Vagina (tissue), 2 donors: ENCODE measurements at places on chromosomes 16 and 17.

DNA sequence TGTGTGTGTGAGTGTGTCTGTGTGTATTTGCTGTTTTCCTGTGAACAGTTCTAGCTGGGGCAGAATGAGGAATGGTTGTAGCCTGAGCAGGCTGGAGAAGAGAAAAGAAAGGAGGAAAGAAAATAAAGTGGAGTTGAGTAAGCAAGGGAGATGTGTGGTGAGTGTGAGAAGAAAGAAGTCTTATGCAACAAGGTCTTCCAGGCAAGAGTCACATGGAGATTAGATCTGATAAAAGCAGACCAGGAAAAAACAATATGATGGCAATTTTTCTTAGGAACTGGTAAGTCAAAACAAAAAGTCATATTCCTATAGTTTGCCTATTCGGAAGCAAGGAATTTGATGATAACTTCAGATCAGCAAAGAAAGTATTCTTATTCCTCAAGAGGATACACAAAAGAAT is 125.0 kb downstream of the HS3ST3A1 start:
- DNase-seq = no peak
- H3K4me3 ChIP-seq = no peak overlapping the region
- H3K27ac ChIP-seq = no peak overlapping the region
- no peaks in the 10 kb centered on the region for H3K36me3 ChIP-seq

GRCh38 chr17:60832151-60832585 is 154.5 kb downstream of the BCAS3 start:
- no peaks in the 10 kb centered on the region for H3K36me3 ChIP-seq
- no peaks in the 10 kb centered on the region for H3K27me3 ChIP-seq
- H3K27ac ChIP-seq = no peak overlapping the region
- DNase-seq = no peak
- no peak overlapping the region for H3K4me3 ChIP-seq

GRCh38 chr16:10940501-10941079 is 1.7 kb downstream of the DEXI start:
- peak overlapping the region; percentile 80 for H3K4me3 ChIP-seq
- H3K27me3 ChIP-seq = no peaks in the 10 kb centered on the region
- no peak for DNase-seq
- H3K36me3 ChIP-seq = no peaks in the 10 kb centered on the region
- peak overlapping the region; percentile 83 for H3K27ac ChIP-seq

- H3K4me3 ChIP-seq = no peak overlapping the region
- peaks cover 28% of the 10 kb centered on the region for H3K4me1 ChIP-seq
- DNase-seq = no peak
- H3K27me3 ChIP-seq = no peaks in the 10 kb centered on the region
These were observed 23.1 kb upstream of the DHRS13 start for GRCh38 chr17:28925912-28926365.

DNA sequence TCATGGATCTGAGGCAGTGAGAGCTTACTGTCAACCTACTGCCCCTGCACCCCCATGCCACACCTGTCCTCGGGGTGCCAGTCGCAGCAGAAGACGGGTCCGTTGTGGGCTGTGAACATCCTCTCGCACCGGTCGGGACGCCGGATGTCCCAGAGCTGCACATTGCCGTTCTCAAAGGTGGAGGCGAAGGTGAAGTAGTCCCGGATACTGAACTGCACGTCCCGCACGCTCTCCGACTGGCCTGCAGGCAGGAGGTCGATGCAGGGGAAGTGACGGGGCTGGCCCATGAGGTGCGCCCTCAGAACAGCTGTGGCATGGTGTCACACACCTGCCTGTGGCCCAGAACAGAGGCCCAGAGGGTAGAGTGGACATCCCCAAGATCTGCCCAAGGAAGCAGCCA is 2.7 kb downstream of the WDR24 start:
- H3K27me3 ChIP-seq = no peaks in the 10 kb centered on the region
- DNase-seq = no peak
- H3K4me3 ChIP-seq = no peak overlapping the region
- H3K36me3 ChIP-seq = no peaks in the 10 kb centered on the region
- peaks cover 55% of the 10 kb centered on the region for H3K4me1 ChIP-seq

GRCh38 chr17:49403514-49404289 is 11.0 kb downstream of the PHB1 start:
- H3K27ac ChIP-seq = no peak overlapping the region
- no peaks in the 10 kb centered on the region for H3K27me3 ChIP-seq
- H3K4me3 ChIP-seq = no peak overlapping the region

GRCh38 chr17:30824002-30824355 is 513 bp downstream of the CRLF3 start:
- H3K4me1 ChIP-seq = peaks cover 32% of the 10 kb centered on the region
- H3K36me3 ChIP-seq = no peaks in the 10 kb centered on the region
- peak overlapping the region; percentile 87 for H3K27ac ChIP-seq
- peak overlapping the region; percentile 83 for H3K4me3 ChIP-seq

DNA sequence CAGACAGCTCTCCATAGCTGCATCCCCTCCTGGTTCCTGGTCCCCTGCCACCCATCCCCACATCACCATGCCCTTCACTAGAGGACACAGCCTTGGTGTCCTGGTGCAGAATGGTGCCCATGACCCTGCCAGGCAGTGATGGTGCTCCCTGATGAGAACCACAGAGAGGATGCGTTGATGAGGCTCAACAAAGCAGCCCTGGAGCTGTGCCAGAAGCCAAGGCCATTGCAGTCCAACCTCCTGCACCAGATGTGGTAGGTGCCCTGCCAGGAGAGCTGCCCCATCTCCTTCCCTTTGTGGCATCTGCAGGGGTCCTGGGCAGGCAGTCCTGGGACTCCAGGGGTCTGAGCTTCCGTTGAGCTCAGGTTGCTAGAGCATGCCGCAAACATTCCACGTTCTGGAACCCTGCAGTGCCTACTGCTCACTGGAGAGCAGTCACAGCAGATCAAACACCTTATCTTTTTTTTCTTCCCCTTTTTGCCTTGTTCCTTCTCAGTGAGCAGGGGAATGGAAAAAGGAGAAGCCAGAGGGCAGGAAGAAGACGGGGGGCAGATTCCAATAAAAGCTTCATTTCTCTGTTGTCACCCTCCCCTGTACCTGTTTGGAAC is 5.3 kb upstream of the EPN3 start:
- H3K4me1 ChIP-seq = peaks cover 7% of the 10 kb centered on the region
- no peak overlapping the region for H3K4me3 ChIP-seq
- no peaks in the 10 kb centered on the region for H3K36me3 ChIP-seq

DNA sequence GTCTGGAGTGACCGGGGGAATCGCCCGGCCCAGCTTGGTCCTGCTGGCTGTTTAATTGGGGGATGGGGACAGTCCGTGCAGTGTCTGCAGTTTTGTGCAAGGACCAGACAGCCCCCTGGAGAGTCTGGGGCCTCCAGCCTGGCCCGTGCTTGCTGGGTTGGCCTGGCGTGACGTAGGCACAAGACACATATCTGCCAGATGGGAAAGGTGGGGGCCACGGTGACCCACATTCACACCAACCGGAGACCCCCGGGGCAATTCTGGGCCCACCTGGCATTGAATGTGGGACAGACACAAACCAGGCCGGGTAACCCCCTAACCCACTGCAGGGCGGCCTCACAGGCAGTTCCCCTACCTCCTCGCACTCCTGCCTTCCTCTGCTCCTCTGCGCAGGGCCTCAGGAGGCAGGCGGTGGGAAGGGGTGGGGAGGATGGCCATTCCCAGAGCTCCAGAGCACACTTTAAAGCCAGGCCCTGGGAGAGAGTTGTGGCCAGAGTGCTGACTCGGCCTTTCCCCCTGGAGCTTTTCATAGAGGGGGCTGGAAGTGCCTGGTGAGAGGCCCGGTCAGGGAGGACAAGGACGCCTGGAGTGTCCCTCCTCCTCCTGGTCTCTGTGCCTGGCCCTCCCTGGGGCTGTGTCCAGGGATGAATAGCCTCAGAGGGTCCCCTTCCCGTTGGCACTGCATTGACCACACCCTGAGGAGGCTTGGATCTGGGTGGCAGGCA is 1.5 kb downstream of the MRC2 start:
- DNase-seq = no peak
- peaks cover 54% of the 10 kb centered on the region for H3K4me1 ChIP-seq
- peak overlapping the region; percentile 64 for H3K4me3 ChIP-seq

- peaks cover 55% of the 10 kb centered on the region for H3K4me1 ChIP-seq
- H3K27me3 ChIP-seq = no peaks in the 10 kb centered on the region
- no peaks in the 10 kb centered on the region for H3K36me3 ChIP-seq
- H3K4me3 ChIP-seq = peak overlapping the region; percentile 98
These were observed 1.5 kb downstream of the GGA2 start for GRCh38 chr16:23508589-23509440.

DNA sequence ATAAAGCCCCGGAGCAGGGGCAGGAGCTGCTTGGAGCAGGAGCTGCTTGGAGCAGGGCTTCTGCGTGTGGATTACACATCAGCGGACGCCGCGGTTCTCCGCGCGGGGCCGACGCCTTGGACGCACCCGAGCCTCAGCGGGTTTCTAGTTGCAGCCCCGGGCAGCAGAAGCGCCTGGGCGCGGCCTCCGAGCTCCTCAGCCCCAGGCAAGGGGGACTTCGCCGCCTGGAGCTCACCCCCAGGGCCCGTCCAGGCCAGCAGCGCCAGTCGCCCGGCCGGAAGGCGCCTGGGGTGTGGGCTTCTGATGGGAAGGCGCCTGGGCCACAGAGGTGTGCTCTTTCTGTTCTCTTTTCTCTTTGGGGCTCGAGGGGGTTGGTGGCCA is 6.3 kb downstream of the FOXF1 start:
- no peaks in the 10 kb centered on the region for H3K27me3 ChIP-seq
- no peak for DNase-seq
- H3K4me3 ChIP-seq = no peak overlapping the region

DNA sequence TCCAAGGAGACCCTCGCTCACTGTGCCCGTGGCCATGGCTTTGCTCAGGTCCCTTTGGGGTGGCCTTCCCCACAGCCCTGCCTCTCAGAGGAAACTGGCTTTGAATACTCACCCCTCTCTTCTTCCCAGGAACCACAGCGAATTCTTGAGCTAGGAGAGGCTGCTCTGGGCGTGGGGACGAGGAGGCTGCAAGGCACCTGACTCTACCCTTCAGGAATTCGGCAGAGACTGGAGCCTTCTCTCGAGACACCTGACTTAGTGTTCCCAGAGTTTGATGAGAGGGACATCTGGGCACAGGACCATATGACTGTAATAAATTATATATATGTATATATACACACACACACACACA is 6.2 kb downstream of the LLGL2 start:
- H3K27me3 ChIP-seq = no peaks in the 10 kb centered on the region
- peaks cover 3% of the 10 kb centered on the region for H3K4me1 ChIP-seq
- H3K4me3 ChIP-seq = no peak overlapping the region
- no peaks in the 10 kb centered on the region for H3K36me3 ChIP-seq
- no peak for DNase-seq

GRCh38 chr17:19996086-19996485 is 13.1 kb upstream of the SPECC1 start:
- H3K27ac ChIP-seq = no peak overlapping the region
- peaks cover 13% of the 10 kb centered on the region for H3K4me1 ChIP-seq
- H3K4me3 ChIP-seq = no peak overlapping the region
- H3K27me3 ChIP-seq = no peaks in the 10 kb centered on the region

- H3K36me3 ChIP-seq = no peaks in the 10 kb centered on the region
- no peaks in the 10 kb centered on the region for H3K27me3 ChIP-seq
- H3K27ac ChIP-seq = no peak overlapping the region
- DNase-seq = no peak
- H3K4me1 ChIP-seq = no peaks in the 10 kb centered on the region
- no peak overlapping the region for H3K4me3 ChIP-seq
These were observed 37.8 kb upstream of the ALDH3A1 start for GRCh38 chr17:19785854-19786253.

- H3K4me1 ChIP-seq = no peaks in the 10 kb centered on the region
- H3K27me3 ChIP-seq = no peaks in the 10 kb centered on the region
- H3K27ac ChIP-seq = no peak overlapping the region
- no peaks in the 10 kb centered on the region for H3K36me3 ChIP-seq
- no peak overlapping the region for H3K4me3 ChIP-seq
- DNase-seq = no peak
These were observed 176.2 kb downstream of the MAP2K6 start for GRCh38 chr17:69590671-69591070.

DNA sequence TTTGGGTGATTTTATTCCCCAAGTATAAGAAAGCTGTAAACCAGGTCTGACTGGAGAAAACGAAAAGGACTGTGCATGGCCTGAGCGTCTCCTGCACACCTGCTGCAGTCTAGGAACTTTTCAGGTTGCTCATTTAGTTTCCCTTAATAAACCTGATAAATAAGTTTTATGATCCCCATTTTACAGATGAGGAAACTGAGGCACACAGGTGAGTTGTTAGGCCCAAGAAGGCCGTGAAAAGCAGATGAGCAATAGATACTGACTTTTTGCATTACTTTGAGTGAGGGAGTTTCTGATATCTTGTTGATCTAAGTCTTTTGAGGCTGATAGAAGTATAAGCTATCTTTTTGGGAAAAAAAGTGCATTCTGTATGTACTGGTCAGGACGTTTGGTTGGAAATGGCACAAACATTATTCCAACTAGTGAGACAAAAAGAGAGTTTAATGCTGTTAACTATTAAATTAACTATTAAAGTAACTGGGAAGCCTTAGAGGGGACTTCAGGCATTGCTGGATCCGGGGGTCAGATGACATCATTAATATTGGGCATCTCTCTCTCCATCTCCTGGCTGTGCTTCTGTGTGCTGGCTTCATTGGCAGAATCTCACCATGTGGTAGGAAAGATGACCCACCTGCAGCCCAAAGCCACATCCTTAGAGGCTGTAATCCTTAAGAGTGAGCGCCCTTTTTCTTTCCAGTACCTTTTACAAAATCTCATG is 163.4 kb downstream of the CMIP start:
- H3K36me3 ChIP-seq = no peaks in the 10 kb centered on the region
- peak overlapping the region; percentile 77 for H3K27ac ChIP-seq
- no peak for DNase-seq
- peaks cover 67% of the 10 kb centered on the region for H3K4me1 ChIP-seq
- no peaks in the 10 kb centered on the region for H3K27me3 ChIP-seq
- no peak overlapping the region for H3K4me3 ChIP-seq

- H3K36me3 ChIP-seq = no peaks in the 10 kb centered on the region
- no peak for DNase-seq
- peak overlapping the region; percentile 36 for H3K27ac ChIP-seq
- H3K27me3 ChIP-seq = no peaks in the 10 kb centered on the region
- H3K4me1 ChIP-seq = peaks cover 31% of the 10 kb centered on the region
These were observed 8.6 kb downstream of the SLC47A2 start for GRCh38 chr17:19707728-19708221.

DNA sequence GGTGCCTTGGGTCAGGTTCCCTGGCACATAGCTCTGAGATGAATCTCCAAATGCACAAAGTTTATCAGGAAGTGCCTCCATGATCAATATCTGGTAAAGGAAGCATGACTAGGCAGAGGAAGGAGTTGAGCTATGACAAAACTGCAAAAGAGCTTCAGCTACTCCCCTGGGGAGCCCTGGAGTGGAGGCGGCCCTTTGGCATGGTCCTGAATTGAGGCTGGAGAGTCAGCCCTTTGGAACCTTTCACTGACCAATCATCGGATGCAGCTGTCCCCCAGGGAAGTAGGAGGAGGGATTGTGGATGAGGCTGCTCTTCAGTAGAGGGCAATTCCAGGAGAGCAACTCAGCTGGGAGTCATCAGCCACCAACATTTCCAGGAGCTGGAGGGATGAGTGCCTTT is 46.1 kb upstream of the NLRP1 start:
- no peaks in the 10 kb centered on the region for H3K27me3 ChIP-seq
- no peak for DNase-seq
- H3K36me3 ChIP-seq = no peaks in the 10 kb centered on the region
